Kidney capillary endothelial cell (primary cell): ENCODE measurements at places on chromosomes 7 and 10.

DNA sequence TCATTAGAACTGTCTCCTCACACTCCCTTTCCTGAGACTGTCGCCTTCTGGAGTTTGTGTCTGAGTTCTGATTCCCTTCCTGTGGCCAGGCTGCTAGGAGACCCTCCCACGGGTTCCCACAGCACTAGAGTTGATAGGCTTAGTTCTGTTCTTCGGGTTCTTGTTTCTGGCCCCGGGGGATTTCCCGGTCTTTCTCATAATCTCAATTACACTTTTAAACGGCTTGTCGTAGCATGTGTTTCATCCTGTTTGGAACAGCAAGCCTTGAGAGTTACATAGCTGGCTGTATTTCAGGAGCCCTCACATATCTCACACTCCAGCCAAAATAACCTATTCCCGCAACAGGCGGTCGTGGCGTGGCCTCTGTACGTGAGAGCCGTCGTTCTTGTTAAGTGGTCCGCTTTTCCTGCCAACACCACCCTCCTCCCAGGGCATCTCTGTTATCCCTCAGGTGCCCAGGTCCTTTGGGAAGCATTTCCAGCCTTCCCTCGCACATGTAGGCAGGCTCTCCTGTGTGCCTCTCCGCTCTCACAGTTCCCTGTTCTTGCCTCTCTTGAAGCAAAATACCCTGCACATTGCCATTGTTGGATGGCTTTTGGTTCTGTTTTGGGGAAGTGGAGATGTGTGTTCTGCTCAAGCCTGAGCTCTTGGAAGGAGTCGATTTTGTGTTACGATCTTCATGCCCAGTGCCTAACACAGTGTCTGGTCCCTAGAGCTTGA lies 46.0 kb downstream of the CDC123 start:
- DNase-seq, result no peak

DNA sequence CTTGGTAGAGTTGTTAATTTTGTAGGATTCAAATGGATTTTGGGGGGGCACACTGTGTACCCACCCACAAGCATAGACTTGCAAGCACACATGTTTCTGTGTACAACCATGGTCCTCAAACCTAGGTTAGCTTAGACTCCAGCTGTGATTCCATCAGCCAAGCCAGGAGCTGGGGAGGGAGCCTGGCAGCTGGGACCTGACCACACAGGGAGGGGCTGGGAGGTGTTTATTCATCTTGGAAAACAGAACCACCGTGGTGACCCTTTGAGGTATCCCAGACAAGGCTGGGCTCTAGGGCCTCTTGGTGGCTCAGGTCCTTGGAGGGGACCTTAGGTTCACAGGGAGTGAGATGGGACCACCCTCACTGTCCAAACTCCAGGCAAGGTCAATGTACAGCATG lies 410.3 kb downstream of the NEBL start:
- DNase-seq, result no peak

DNA sequence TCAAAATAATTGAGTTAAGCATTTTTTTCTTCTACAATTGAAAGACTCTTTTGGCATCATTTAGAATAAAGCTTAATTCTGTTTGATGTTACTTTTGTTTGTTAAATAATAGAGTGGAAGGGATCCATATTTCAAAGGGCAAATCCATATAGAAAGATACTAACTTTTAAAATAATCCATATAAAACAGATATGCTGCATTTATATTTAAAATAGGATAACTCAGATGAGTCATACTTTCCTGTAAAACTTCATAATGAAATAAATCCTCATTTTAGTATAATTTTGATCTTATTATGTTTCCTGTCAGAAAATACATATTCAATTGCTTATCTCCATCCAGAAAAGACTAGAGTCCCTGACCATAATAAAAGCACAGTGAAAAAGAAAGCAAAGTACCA lies 323.6 kb downstream of the PCLO start:
- no peak for DNase-seq

DNA sequence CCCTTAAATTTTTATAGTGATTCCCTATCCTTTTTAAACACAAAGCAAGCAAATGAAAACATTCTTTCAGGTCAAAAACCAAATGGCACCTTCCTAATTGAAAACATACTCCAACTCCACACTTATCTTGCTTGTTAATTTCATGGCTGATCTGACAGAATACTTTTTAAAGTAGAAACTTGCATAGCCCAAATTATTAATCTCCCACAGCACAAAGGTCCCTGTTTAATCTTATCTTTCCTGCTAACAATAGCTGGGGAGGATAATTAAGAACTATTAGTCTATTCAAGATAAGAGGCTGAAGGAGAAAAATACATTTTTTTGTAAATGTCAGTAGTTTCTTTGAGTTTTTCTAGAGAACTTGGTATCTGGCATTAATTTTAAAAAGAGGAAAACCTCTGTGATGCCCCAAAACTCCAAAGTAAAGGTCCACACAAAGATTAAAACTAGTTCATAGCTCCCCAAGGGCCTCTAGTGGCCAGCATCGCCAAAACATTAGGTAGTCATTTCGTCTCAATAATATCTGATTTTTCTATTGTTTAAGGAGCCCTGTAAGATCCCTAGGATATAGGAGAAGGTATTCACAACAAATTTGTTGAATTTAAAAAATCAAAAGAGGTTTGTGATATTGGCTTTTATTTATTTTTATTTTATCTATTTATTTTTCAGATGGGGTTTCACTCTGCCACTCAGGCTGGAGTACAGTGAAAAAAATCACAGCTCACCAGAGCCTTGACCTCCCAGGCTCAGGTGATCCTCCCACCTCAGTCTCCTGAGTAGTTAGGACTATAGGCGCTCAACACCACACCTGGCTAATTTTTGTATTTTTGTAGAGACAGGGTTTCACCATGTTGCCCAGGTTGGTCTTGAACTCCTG lies 14.7 kb downstream of the CDNF start:
- peak; percentile 67 for DNase-seq

GRCh38 chr10:5873515-5873995 lies 16.1 kb downstream of the ANKRD16 start:
- peak; percentile 50 for DNase-seq

DNA sequence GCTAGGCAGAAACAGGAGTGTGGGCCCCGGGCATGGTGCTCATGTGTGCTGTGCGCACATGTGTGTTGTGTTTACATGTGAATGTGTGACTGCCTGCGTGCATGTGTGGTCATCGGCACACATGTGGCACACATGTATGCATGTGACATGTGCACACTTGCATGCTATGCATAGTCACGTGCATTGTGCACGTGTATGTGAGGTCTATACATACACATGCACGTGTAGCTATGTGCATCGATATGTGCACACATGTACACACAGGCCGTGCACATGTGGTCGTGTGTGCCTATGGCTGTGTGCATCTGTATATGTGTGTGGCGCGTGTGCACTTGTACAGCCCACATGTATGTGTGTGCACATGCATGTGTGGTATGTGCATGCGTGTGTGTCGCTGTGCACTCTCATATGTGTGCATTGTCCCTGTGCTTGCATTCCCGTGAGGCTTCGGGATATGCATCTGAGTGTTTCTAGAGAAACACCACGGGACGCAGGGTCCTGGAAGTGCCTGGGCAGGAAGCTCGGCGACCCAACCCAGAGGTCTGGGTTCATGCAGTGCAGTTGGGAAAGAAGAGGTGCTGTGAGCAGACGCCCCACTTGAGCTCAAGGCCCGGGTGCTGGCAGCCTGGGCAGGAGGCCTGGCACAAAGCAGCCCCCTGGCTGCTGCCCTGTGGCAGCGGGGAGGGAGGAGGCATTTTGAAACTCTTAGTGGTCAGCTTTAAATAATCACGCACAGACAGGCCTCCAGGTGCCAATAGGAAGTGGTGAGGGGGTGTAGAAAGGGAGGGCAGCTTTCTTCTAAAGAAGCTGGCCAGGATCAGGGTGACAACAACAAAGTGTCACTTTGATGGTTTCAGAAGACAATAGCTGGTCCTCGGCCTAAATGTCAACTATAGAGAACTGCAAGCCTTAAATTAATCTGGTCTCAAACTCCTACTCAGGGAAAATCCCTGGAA lies 410.0 kb upstream of the MGMT start:
- no peak for DNase-seq

GRCh38 chr7:13106513-13106912 lies 419.1 kb downstream of the ARL4A start:
- no peak for DNase-seq

DNA sequence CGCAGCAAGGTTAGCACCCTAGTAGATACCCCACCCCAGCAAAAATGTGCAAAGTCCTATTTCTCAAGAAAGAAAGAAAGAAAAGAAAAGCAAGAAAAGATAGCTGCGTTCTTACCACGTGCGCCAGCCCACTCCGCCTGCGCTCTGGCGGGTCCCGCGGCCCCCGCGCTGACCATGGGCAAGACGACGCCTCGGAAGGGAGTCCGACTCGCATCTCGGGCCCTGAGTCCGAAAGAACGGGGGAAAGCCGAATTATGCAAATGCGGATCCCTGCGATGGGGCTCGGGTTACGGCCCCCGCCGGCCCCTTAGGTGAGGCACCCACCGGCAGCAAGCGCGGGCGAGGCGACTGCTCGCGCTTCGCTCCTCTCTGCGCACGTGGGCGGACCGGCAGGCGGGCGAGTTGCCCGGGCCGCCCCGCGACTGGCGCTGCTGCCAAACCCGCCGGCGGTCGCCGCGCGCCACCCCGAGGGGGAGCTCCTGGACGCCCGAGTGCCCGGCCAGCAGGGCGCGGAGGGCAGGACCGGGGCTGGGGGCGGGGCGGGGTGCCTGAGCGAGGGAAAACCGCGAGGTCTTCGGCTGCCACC lies 2.4 kb upstream of the EGR2 start:
- DNase-seq, result no peak

- DNase-seq, result no peak
These were observed 493.2 kb upstream of the ADARB2 start for GRCh38 chr10:2230478-2230877.

- DNase-seq, result peak; percentile 71
These were observed 89.6 kb downstream of the PPP1R17 start for GRCh38 chr7:31776616-31777015.

- DNase-seq, result no peak
These were observed 15.5 kb downstream of the TLX1 start for GRCh38 chr10:101146392-101147251.

DNA sequence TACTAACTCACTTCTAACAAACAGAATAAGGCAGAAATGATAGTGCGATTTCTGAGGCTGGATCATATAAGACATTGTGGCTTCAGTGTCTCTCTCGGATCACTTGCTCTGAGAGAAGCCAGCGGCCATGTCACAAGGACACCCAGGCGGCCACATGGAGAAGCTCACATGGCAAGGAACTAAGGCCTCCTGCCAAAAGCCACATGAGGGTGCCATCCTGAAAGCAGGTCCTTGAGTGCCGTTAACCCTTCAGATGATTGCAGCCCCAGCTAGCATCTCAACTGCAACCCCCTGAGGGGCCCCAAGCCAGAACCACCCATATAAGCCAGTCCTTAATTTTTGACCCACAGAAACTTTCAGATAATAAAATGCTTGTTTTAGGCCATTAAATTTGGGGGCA lies 6.9 kb upstream of the VDAC2 start:
- no peak for DNase-seq

DNA sequence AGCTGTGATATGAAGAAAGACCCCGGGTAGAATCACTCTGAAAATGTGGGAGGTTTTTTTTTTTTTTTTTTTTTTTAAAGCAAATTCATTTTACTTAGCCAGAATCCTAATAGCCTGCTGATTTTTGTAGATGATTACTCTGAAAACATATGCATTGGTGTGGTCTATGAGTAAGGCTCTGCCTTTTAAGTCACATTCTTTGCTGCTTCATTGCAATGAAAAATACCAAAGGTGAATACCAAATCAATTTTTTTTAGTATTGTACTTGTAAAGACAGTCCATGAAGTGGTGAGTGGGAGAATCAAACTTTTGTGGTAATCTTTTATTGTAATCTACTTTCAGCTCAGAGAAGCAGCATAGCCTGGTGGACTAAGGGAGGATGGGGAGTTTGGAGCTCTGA lies 130.3 kb downstream of the SDK1 start:
- DNase-seq, result no peak

- DNase-seq, result peak; percentile 38
These were observed 103.6 kb downstream of the LYZL1 start for GRCh38 chr10:29392376-29393021.

- no peak for DNase-seq
These were observed 36.9 kb downstream of the GDI2 start for GRCh38 chr10:5776136-5776880.

DNA sequence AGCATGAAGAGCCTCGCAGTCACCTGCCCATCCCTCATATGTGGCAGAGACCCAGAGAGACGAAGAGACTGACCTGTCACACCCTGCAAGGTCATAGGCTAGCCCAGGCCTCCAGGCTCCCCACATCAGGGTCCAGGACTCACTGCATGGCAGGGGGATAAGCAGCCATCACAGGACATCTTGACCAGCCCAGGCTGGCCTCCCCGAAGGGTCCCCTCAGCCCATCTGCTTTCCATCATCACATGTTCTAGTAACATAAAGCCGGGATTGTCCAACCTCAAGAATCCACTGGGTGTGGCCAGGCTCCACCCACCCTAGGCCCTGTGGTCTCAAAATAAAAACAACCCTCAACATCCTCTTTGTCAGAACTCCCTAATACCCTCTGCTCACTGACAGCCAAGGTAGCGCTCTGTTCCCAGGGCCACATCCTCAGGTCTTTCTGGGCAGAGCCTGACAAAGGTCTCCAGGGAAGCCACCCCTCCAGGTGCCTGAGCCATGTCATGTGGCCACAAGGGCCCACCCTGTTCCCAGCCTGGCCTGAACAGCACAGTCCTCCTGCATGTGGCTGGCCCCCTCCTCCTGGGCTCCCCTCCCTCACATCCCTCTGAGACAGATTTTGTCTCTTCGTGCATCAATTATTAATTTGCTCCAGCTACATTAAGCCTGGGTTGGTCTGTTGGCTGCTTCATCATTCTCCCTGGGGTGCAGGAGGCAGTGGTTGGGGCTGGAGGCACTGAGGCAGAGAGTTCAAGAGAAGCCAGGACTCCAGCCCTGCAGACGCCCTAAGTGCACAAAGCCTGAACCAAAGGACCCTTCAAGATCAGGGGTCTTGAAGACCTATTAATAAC lies 131.8 kb upstream of the UNC5B start:
- no peak for DNase-seq

DNA sequence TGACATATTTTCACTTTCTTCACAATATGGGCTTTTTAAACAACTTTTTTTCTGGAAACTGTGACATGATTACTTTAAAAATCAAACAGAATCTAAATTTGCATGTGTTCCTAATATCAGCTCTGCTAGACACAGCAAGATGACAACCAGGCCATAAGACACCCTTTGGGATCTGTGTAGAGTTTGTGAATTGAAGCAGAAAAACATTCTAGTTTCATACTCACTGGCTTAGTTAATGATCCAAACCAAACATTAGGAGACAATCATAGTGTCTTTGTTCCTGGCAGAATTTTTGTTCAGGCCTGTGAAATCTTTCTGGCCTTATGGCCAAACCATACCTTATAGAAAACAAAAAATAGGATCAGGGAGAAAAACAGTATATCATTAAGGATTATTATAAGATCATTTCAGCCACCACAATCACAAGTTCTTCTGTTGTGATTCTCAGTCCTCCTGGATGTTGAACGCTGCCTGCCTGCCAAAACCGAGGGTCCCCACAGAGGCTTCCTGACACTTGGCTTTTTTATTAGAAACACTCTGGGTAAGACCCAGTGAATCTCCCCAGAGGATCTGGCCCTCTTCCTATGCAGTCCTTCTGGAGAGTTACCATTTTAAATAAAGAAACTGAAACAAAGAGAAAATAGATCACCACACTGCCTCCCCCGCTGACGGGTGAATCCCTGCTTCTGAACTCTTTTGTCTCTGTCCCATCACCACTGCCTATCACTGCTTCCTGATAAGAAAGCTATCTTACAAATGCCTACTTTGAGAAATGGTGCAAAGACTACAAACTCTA lies 79.2 kb upstream of the PPP1R3C start:
- DNase-seq, result no peak
